ENCODE measurements at places on chromosomes 7 and 10. TPM values are rescaled to one million over a fixed set of nuclear protein-coding genes. Genes with fewer than 3 reads are reported as not detected.

GRCh38 chr7:26308551-26308950 is 16.9 kb downstream of the SNX10 start:
- peaks cover 4% of the 10 kb centered on the region for H3K4me1 ChIP-seq
- H3K27me3 ChIP-seq, result no peaks in the 10 kb centered on the region
- H3K4me3 ChIP-seq, result no peak overlapping the region
- no peaks in the 10 kb centered on the region for H3K36me3 ChIP-seq
- no peak for DNase-seq
- H3K27ac ChIP-seq, result no peak overlapping the region

The CD36 gene
- polyA plus RNA-seq, result not detected

GRCh38 chr10:3140280-3140679 is 32.3 kb downstream of the PITRM1 start:
- no peak overlapping the region for H3K4me3 ChIP-seq
- no peak overlapping the region for H3K27ac ChIP-seq
- DNase-seq, result no peak
- H3K4me1 ChIP-seq, result no peaks in the 10 kb centered on the region

DNA sequence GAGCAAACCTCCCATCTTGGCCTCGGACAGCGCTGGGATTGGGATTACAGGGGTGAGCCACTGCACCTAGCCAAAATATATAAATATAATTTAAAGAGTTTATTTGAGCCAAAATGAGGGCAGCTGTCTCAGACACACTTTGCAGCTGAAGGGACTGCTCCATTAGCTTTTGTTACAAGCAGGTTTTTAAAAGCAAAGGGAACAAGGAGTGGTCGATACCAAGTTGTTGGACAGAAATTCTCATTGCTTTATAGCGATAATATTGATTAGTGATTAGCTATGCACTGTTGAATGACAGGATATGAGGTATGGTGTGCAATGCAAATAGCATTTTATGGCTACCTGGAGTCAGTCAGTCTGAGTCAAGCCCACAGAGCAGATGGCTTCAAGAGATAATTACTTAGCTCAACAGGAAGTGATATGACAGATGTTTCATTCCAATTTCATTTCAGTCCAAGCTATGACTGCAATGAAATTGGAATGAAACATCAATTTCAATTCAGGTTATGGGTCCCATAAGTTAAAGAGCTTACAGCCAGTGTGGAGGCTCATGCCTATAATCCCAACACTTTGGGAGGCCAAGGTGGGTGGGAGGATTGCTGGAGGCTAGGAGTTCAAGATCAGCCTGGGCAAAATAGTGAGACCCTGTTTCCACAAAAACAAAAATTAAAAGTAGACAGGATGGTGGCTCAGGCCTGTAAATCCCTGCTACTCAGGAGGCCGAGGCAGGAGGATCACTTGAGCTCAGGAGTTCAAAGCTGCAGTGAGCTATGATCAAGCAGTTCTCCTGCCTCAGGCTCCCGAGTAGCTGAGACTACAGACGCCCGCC is 23.1 kb downstream of the TYW1 start:
- H3K4me3 ChIP-seq, result no peak overlapping the region
- H3K4me1 ChIP-seq, result no peaks in the 10 kb centered on the region
- DNase-seq, result no peak
- peaks cover 13% of the 10 kb centered on the region for H3K36me3 ChIP-seq
- no peak overlapping the region for H3K27ac ChIP-seq

GRCh38 chr10:119020627-119020946 is 8.9 kb upstream of the NANOS1 start:
- no peaks in the 10 kb centered on the region for H3K27me3 ChIP-seq
- H3K36me3 ChIP-seq, result no peaks in the 10 kb centered on the region
- no peaks in the 10 kb centered on the region for H3K4me1 ChIP-seq
- H3K27ac ChIP-seq, result no peak overlapping the region

All from CD4-positive, alpha-beta memory T cell (primary cell).